GM13976 (cell line): ENCODE measurements at places on chromosomes 11 and 22.

DNA sequence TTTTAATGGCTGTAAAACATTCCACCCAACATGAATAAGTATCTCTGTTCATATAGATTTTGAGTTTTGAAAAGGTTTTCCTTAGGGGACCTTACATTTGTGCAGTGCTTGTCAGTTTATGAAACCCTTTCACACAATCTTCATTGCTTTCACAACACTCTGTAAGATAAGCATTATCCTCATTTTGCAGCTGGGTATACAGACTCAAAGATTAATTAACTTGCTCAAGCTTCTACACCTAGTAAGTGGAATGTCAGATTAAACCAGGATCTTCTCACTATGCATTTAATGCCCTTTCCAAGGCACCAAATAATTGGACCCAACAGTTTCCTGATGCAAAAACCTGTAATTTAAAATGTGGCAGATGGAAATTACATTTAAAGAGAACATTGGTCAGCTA is 11.6 kb upstream of the GAB2 start:
- no peak for DNase-seq

DNA sequence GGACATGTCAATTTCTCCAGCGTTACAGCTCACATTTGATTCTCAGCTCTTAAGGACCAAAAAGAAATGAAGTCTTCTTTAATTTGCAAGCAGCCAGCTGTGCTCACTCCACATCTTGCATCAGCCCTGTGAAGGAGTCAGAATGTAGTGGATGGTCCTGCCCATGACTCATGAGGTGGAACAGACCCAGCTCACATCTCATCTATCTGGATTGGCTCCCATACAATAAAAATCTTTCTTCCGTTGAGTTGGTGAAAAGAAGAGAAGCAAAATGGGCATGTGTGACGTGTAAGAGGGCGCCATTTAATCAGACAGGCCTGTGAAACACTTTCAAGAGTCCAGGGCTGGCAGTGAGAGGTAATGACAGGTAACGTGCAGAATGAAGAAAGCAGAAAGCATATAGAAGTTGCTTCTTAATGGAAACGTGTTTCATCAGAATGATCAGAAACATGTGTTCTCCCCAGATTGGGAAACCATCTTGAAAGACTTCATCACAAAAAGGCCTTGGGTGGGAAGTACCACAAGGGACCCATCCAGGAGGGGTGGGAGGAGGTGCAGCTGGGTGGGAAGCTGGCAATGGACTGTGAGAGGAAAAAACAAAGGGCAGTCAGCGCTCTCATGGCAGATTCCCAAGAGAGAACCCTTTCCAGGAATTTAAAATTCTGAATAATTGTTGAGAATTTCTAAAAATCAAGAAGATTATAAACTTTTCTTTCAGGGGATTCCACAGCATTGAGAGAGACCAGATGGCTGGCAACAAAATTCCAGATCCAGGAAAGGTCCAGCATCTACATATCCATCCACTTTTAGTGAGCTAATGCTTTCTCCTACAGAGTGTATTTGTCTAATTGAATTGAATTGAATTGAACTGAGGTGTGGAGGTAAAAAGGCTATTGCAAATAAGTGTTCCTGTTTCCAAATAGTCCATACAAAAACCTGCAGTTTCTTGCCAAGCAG is 57.0 kb downstream of the ETS1 start:
- DNase-seq, result no peak

- no peak for DNase-seq
These were observed 54.4 kb downstream of the ATXN10 start for GRCh38 chr22:45726081-45726480.

DNA sequence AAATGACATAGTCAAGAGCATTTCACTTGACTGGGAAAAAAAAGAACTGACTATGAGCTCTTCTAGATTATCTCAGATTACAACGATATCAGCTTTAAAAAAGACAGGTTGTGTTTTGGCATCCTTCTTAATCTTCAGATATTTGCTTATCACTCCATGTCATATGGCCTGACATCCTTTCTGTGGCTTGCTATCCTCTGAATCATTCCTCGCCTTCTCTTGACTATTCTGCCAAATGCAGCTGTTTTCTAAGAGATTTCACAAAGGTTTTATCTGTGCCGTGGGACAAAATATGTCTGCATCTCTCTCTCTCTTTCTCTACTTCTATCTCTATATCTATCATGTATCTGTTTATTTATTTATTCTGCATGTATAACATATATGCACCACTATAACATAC is 746.1 kb downstream of the CNTN5 start:
- no peak for DNase-seq

- no peak for DNase-seq
These were observed 589.8 kb downstream of the ETS1 start for GRCh38 chr11:127997594-127997993.

DNA sequence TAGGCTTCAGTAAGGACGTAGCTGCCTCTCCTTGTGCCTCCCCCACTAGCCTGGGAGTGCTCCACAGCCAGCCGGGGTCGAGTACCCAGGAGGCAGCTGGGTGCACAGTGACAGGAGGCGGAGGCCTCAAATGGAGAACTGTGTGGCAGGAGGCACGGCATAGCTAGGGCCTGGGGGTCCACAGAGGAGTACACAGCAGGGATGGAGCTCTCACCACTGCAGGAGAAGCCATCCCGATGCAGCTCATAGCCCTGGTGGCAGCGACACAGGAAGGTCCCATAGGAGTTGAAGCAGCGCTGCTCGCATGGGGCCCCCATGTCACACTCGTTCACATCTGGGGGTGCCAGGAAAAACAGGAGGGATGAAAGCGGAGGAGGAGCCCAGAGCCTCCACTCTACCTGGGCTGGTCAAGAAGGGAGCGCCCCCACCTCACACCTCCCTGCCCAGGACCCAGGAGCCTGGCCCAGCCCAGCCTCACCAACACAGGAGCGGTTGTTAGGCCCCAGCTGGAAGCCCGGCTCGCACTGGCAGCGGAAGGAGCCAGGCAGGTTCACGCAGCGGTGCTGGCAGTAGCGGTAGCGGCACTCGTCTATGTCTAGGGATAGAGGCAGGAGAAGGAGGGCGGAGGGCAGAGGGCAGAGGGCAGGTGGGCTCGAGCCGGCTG is 2.8 kb downstream of the EFEMP2 start:
- DNase-seq, result no peak

DNA sequence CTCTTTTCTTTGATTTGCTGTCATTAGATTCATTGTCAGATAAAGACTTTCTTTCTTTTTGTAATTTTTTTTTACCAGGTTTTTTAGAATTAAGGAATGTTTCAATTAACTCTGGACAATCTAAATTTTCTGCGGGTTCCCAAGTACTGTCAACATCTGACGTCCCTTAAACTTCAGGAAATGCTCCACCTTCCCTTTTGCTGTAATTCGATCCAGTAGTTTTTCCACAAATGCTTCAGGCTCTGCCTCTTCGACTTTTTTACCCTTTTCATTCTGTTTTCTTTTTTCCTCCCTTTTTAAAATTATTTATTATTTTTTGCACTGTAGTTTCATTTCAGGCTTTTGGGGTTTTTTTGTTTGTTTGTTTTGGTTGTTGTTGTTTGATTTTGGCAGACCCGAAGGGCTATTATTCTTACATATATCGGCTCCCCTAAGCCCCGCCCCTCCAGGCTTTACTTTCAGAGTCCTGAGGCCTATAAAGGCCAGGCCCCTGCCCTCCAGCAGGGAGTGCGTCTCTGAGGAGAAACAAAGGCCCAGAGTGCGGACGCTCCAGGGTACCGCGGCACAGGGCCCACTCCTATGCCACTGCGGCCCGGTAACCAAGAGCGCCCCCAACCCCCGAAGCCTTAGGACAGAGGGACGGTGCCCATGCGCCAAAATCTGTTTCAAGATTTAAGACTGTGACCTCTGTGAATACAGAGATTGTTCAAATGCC is 116.4 kb downstream of the TYR start:
- DNase-seq, result no peak

GRCh38 chr11:93653080-93653479 is 8.4 kb upstream of the CEP295 start:
- no peak for DNase-seq

GRCh38 chr11:69711822-69712801 is 8.3 kb upstream of the FGF19 start:
- DNase-seq, result no peak

GRCh38 chr22:27978317-27978716 is 59.3 kb upstream of the PITPNB start:
- DNase-seq, result no peak

GRCh38 chr22:45064313-45065278 is 54.8 kb upstream of the PHF21B start:
- peak; percentile 82 for DNase-seq

DNA sequence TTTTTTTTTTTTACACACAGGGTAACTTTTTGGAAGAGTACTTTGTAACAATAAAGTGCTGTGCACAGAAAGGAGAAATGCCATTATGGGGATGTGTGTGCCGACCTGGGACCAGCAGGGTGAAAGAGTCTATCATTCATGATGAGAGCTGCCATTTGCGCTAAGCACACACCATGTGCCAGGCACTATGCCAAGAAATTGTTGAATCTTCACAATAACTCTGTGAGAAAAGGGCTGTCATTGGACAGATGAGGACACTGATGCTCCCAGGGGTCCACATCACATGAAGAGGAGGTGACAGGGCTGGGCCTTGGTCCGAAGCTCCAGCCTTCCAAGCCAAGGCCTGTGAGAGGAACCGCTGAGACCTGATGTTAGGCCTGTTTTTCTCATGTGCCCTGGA is 5.6 kb downstream of the DUSP18 start:
- no peak for DNase-seq

DNA sequence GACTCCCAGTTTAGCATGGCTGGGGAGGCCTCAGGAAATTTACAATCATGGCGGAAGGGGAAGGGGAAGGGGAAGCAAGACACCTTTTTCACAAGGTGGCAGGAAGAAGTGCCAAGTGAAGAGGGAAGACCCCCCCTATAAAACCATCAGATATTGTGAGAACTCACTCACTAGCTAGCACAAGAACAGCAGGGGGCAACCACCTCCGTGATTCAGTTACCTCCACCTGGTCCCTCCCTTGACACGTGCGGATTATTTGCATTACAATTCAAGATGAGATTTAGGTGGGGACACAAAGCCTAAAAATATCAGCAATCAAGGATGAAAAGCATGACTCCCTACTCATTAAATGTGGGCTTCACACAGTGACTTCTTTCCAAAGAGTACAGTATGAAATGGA is 155.0 kb upstream of the CCDC90B start:
- no peak for DNase-seq

DNA sequence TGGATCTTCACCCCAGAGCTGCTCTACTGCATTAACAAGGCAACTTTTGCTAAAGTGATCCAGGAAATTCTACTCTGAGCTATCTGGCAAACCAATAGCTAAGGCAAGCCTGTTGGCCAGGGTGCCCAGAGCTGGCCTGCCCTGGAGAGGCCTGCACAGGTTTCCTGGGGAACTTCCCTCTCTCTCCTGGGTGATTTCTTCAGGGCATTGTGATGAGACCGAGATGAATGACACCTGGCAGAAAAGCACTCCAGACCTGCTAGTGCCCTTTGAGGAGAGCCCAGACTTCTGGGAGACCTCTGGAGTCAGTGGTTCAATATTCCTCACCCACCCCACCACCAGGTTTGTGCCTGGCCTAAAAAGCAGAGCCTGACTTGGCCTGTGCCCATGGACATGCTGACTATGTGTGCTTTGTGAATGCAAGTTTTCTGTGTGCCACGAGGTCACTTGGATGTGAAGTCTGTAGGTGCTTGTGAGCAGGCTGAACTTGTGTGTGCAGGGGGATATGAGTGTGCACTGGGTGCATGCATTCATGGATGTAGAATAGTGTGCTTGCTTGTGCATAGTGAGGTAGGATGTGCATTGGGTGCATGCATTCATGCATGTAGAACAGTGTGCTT is 4.4 kb upstream of the APLNR start:
- DNase-seq, result no peak

DNA sequence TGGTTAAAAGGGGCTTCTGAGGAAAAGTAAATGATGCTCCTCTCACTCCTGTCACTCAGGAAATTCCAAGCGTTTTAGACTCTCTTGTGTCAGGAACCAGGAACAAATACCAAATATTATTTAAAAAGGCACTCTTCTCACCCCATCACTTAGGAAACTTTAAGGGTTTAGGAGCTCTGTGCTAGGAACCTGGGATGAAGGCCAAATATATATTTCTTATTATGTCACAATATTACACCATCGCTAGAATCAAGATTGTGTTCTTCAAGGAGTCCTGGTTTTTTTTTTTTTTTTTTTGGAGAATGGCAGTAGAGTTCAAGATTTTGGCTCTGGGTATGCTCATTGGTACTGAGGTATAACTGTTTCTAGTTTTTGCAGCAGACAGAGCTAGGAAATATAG is 79.0 kb upstream of the HEPHL1 start:
- DNase-seq, result no peak

- no peak for DNase-seq
These were observed 18.0 kb upstream of the POLA2 start for GRCh38 chr11:65243797-65244196.

- DNase-seq, result peak; percentile 73
These were observed at the start of gene ADM for GRCh38 chr11:10304495-10305261. ADM (plus strand) TSS chr11:10305073; CDS start chr11:10305701, 628 bp downstream.

DNA sequence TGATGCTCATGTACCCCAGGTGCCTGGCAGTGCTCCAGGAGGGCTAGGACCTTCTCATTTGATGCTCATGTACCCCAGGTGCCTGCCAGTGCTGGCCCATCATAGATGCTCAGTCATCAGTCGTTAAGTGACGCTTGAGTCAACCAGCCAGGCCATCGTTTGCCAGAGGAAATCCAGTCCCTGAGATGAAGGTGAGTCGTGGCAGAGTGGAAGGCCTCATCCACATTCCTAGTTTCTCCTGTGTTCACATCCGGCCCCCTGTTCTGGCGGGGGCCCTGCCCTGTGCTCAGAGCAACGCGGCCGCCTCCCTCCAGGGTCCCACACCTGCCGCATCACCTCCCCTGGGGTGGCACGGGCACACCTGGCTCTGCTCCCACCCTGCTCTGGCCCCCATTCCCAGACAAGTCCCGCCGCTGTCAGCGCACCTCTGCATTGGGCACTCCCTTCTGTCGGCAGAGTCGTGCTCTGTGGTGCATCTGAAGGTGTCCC is 279.9 kb downstream of the BRD1 start:
- DNase-seq, result no peak

GRCh38 chr11:86952221-86952875 is 2.8 kb downstream of the FZD4 start:
- DNase-seq, result no peak

DNA sequence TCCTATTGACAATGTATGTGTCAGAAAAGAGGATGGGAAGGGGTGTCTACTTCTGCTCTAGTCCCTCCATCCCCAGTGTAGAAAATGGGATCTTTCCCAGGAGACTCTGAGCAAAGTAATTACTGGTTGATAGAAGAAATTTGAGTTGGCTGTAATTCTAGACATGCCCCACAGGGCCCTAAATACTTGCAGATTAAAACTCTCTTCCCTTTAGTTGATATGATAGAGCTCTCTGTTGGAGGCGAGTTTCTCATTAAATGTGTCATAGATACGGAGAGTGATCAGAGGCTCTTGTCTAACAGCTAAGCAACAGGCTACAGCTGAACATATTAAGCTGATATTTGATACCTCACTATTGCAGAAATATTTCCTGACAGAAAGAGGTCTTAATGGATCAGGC is 32.9 kb downstream of the OR52E1 start:
- DNase-seq, result no peak

GRCh38 chr11:82930229-82930628 is 28.7 kb downstream of the DDIAS start:
- peak; percentile 26 for DNase-seq

GRCh38 chr11:83744620-83745192 is 458.5 kb upstream of the CCDC90B start:
- no peak for DNase-seq

GRCh38 chr11:119324189-119324588 is 7.3 kb upstream of the MCAM start:
- no peak for DNase-seq

- DNase-seq, result no peak
These were observed 405.7 kb downstream of the BUD13 start for GRCh38 chr11:116366980-116367645.

- peak; percentile 65 for DNase-seq
These were observed 27.6 kb downstream of the RIBC2 start for GRCh38 chr22:45441138-45441537.
